ENCODE measurements at places on chromosomes 4 and X.

DNA sequence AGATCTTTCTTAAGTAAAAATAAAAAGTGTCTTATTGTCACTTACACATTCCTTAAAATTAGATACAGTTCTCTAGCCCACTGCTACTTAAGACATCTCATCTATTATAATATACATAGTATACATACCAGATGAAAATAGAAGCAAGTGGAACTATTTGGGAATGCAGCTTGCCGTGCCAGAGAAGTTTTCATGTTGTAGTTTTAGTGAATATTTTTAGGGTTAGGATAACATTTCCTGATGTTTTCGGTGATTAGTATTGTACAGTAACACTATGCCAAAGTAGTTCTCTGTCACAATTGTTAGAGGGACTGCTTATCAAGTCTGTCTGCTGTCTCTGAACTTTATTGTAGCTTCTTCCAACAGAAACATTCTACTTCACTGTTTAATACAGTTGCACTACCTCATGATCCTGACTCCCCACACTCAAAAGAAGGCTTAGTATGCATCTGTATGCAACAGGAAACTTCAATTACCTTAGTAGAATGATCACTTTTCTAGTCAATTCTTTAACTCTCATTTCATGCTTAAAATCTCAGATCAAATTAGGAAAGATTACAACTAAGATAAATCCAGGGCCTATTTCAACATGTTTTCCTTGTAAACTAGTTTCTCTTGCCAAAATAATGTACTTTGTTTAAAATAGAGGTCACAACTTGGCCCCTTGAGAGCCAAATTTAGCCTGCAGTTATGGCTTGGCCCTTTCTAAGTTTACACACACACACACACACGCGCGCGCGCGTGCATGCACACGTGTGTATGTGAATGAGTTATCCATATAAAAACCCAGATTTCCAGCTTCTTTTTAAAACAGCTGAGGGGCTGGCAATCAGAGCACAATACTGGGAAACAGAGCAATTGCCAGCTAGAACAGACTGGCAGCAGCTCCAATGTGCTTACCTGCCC is 42.3 kb upstream of the SRPX start:
- DNase-seq = peak; percentile 4

GRCh38 chrX:12080265-12080664 is 58.0 kb upstream of the FRMPD4 start:
- DNase-seq = peak; percentile 61

GRCh38 chrX:52437212-52437611 is 58.4 kb upstream of the XAGE1A start:
- no peak for DNase-seq

GRCh38 chrX:46770000-46770816 is 11.3 kb upstream of the SLC9A7 start:
- no peak for DNase-seq

GRCh38 chrX:96929036-96929435 is 45.3 kb downstream of the RPA4 start:
- DNase-seq = no peak
